Activated CD8-positive, alpha-beta memory T cell treated with anti-CD3 and anti-CD28 coated beads, Interleukin-2, amount 50 U/mL, for 48 hours (primary cell): ENCODE measurements at places on chromosomes 4 and X.

DNA sequence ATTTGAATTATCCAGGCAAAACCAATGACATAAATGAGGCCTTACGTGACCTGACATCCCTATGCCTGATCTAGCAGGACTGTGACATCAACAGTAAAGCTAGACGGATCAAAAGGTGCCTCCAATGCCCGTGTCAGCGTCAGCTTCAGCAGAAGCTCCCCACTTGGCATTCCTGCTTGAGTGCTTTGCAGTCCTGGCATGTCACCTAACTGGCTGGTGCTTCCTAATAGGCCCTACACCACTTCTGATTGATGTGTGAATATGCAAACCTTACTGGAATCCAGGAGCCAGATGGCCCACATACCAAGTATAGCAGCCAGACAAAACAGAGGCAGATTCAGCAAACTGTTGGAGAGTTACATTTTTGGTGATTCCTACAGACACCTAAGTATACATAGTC, 224.2 kb downstream of the DMD start:
- no peak for DNase-seq

GRCh38 chrX:71618303-71618721, at the start of gene CXCR3:
Gene CXCR3 (minus strand): TSS chrX:71618511. CDS start chrX:71618449, 62 bp downstream.
- DNase-seq = peak; percentile 76

DNA sequence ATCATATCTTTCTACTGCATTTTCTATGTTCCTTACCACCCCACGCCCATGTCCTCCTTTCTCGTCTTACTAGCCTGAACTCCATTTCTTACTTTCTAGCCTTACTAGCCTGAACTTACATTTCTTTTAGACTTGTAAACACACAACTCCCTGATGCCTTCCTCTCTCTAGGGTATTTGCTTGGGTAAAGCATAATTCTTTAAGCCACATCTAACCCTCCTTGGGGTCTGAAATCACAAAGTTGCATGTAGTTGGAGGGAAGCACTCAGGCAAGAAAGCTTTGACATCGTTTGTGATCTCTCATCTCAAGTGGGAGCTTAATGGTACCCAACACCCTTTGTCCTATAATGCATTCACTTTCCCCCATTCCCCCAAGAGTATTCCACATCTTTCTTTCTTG, 124.4 kb downstream of the SPOCK3 start:
- no peak for DNase-seq

DNA sequence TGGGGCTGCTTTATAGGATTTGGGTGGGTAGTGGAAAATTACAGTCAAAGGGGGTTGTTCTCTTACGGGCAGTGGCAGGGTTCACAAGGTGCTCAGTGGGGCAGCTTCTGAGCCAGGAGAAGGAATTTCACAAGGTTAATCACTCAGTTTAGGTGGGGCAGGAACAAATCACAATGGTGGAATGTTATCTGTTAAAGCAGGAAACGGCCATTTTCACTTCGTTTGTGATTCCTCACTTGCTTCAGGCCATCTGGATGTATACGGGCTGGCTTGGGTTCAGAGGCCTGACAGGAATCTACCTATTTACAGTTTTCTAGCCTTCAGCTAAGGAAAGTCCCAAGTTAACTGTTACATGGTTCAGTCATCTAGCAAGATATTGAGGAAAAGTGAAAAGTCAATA, 1003.5 kb downstream of the STPG2 start:
- DNase-seq = no peak

- DNase-seq = no peak
Measured at GRCh38 chrX:27466051-27466450, 2.9 kb upstream of the PPP4R3C start.

DNA sequence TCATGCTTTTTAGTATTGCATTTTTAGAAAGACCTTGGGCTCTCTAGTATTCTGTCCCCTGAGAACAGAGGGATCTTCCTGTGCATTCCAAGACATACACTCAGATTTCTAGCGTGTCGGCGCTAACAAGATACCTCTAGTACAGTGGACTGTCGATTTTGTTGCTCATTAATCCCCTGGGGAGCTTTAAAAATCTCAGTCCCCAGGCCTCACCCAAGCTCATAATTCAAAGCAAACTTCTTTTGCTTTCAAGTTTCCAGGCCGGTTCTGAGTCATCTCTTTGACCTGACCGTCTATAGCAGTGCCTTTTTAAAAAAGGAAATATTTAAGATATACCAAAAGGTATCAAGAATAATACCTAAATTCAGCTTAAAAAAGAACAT, 137.0 kb downstream of the AMMECR1 start:
- DNase-seq = no peak

- no peak for DNase-seq
Measured at GRCh38 chr4:69909195-69909594, 21.7 kb upstream of the CSN1S1 start.

- DNase-seq = no peak
Measured at GRCh38 chr4:53050361-53050774, 188.3 kb downstream of the RASL11B start.

DNA sequence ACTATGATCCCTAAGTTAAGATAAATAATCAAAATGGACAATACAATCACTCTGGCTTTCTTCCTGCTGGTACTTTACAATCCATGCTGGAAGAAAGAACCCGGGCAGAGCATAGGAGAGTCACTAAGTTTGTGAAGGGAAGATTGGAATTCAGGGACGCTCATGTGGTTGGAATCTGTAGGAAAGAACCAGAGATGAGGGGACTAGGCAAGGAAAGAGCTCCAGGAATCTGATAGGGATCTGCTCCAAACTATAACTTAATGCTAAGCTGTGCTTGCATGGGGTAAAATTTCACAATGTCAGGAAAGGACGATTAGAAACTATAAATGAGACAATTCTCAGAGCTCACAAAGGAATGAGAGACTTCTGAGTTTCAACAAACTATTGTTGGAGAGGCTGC, 167.5 kb downstream of the ADGRA3 start:
- no peak for DNase-seq

- DNase-seq = no peak
Measured at GRCh38 chr4:181952478-181952877, 290.7 kb upstream of the TENM3 start.

DNA sequence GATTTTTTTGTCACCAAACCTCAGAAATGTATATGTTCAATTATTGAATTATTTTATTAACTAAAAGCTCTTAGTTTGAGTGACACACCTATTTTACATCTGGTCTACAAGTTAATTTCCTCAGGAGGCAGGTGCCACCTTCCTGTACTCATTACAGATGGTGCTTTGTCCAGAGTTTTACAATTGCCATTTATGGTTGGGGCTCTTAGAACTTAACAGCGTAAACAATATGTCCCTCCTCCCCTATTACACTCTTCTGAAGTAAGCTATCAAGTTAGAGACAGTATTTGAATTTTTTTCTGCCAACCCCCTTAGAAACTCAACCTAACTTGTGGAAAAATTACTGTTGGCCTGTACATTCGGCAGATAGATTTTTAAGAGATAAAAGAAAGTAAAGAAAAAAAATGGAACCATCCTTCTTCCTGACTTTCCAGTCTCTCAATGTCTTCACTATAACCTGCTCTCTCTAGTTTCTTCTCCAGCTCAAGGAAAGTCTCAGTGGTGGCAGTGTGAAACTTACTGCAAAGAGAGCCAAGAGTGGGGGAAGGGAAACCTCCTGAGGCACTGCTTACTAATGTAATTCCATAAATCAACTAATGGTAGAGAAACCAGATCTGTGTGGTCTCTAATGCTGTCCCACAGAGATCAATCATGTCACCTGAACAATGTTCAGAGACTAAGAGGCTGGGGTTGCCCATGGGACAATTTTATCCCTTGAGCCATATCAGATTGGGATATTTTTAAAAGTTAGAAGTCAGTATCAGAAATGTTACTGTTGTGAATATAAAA, 7.8 kb downstream of the CXXC4 start:
- DNase-seq = no peak

GRCh38 chr4:120733968-120734367, 188.6 kb downstream of the PRDM5 start:
- DNase-seq = no peak

DNA sequence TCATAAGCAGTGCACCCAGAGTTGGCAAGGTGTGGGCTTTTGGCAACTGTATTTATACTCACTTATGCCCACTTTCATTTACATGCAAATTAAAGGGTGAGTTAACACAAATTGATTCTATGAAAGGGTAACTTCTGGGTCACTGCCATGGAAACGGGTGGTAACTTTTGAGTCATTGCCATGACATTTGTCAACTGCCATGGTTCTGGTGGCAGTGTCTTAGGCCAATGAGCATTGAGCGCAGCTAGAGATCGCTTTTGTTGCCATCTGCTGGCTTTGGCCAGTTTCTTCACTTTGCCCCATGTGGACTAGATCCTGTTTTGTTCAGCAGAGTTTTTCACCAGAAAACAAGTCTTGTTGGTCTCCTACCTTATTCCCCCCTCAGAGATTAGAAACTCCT, 170.8 kb upstream of the NUDT6 start:
- DNase-seq = no peak

GRCh38 chrX:115560211-115560977, 580 bp upstream of the PLS3 start:
- DNase-seq = no peak

DNA sequence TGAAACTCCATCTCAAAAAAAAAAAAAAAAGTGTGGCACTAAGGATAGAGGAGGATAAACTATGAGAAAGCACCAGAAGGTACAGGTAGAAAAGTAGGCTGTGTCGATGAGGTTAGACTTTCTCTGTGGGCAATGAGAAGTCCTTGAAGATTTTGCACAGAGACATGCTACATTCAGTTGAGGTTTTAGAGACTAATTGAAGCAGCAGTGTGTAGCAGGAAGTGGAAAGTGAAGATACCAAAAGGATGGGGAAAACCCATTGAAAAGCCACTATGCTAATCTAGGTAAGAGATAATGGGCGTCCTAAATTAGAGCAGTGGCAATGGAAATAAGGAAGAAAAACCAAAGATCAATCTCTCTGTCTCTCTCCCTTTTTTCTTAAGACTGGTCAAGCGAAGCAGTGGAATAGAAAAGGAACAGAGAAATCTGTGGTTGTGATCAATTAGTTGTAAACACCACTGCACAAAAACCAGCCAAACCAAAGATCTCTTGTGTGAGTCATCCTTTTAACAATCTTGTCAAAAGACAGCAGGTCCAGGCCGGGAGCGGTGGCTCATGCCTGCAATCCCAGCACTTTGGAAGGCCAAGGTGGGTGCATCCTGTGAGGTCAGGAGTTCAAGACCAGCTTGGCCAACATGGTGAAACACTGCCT, 3.5 kb downstream of the SPINK2 start:
- peak; percentile 65 for DNase-seq

GRCh38 chrX:118631586-118631985, 95.8 kb upstream of the IL13RA1 start:
- DNase-seq = no peak

DNA sequence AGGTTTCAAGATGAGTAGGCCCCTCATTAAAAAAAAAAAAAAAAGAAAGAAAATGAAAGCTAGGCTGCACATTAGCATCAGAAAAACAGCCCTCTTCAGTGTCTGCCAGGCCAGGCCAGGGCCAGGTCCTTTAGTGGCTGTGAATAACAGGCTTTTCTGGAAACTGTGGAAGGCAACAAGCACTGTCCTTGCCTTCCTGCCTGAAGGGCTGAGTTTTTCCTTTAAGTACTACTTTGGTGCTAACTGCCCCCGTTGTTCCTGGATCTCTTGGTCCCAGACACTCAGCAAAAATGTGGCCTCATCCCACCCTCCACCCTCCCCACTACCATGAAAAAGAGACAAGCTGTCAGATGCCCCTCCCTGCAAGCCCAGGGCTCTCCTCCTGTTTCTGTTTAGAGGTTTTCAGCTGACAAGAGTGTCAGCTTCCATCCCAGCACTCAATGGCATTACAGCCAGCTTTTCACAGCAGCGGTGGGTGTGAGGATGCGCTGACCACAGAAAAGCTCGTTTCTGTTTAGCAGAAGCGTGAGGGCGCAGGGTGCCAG, 174.2 kb downstream of the NHS start:
- no peak for DNase-seq

DNA sequence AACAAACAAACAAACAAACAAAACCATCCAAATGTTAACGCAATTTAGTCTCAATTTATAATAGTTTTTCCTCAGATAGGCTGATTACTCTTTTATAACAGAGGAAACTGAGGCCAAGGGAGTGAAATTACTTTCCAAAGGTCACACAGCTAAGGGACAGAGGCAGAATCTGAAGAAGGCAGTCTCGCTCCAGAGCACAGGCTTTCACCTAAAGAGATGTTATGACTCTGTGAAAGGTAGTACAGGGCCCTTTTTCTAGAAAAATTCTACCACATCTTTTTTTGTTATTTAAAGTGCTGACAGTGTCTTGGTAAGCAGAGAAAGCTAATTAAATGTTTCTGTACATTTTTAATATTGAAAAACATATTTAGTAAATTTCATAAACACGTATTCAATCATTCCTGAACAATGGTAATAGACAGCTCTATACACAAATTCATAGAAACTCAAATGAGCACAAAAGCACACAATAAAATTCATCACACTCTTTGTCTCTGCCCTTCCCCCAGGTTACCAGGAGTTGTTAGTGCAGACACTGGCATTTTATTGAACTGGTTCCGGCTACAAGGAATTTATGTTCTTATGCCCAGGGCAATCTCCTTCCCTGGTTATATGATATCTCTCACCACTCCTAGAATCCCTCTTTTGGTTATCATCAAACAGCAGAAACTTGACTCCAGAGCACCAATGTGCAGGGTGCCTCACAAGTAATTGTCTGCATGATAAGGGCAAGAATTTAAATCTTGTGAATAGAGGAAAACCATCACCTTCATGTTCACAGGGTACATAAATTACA, 7.7 kb upstream of the APBB2 start:
- DNase-seq = no peak

DNA sequence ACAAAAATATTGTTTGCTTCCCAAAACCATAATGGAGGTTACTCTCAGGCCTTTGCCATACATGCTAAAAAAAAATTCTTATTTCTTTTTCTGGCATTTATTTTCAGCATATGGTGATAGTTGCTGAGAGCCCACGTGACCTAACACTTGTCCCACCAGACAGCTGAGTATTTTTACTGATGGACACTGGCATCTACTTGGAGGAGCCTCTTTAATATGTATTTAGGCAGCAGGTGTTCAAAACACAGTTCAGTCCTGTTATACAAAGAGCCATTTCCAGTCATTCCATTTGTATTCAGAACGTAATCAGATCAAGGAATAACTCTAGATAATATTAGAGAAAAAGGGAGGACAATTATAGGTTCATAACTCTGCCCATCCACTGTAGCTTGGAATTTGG, 95.5 kb downstream of the CXCL13 start:
- DNase-seq = no peak

DNA sequence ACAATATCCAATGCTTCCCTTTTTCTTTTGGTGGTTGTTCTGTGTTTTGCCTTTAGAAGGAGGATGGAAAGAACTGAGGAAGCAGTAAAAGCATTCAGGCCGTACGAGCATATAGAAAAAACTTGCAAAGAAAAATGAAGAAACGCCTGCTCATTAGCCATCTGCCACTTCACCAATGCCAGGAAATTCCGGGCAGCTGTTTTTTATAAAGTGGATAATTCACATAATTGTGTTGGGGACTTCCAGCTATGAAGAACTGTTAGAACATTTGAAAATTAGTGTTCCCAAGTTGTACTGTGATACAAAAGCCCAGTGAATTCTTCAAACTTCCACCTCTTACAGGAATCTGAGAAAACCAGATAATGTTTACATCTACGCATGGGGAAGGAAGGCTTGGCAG, 11.7 kb downstream of the RELL1 start:
- DNase-seq = no peak
